Right lobe of liver (tissue), 6 donors: ENCODE measurements at places on chromosomes 1 and 21. TPM values are rescaled to one million over a fixed set of nuclear protein-coding genes. Genes with fewer than 3 reads are reported as not detected.

DNA sequence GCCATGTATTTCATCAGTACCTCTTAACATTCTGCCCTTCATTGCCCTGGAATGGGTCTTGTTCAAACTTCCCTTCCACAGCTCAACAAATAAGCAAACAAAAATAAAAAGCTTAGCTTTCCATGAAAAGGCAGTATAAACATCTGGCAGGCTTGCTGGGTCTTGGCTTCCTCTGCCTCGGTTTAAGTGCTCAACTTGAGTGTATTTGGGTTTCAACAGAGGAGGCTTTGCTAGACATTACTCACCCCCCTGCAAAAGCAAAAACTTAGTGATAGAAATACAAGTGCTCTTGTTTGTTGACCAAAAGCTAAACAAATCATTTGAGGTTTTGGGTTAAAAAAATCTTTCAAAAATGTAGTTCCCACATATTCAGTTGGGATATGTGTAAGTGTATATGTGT, 518.5 kb downstream of the PLPP3 start:
- DNase-seq, result no peak

- no peak for DNase-seq
These were observed 16.3 kb downstream of the NTPCR start for GRCh38 chr1:232966663-232967062.

DNA sequence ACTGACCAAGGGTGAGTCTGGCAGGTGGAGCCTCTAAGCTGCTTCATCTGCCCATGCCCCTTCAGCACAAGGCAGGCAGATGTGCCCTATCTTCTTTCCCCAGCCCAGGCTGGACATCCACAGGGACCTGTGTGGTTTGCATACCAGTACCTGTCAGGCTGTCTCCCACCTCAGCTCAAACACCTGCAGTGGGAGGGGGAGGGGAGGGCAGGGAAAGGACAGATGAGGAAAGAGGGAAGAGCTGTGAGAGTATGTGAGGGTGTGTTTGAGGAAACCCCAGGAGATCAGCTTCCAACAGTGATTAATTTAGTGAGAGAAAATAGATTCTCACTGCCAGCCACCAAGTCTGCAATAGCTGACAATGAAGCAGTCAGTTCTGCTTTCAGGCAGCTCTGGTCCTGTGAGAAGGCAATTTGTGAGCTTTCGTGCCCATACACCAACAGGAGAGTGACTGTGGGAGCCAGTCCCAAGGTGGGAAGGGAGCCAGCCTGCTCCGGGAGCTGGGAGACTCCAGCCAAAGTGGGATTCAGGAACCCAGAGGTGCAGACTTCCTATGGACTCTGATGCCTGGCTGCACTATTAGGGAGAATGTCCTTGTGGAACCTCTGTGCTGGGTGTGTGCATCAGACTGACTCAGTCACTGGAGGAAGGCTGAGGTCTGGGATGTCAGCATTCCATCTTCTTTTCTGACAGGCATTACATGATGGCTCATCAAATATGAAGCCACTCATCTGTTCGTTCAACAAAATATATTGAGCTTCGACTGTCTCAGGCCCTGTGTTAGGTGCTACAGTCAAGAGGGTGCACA, 59.7 kb downstream of the TNR start:
- no peak for DNase-seq

GRCh38 chr1:57269630-57270225, 154.1 kb downstream of the DAB1 start:
- DNase-seq, result no peak

The LRRN2 gene
- 0.37 TPM for total RNA-seq

The RORC gene
- total RNA-seq, result 25.3 TPM

DNA sequence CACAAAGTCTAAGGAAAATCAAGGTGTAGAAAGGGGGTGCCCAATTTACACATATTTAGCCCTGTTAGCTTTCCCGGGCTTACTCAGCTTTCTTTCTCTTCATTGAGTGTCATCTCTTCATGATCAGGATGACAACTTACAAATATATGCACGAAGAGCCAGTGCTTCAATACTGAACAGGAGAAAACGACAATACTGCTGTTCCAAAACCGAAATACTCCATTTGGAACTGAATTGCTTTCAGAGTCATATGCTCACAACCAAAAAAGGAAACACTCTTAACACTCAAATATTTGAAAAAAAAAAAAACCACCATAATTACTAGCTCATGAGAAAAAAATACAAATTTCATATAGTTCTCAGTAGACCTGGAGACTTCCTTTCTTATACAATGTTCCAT, 272.1 kb upstream of the DUSP10 start:
- no peak for DNase-seq
